ENCODE measurements at places on chromosomes 16 and 17. TPM values are rescaled to one million over a fixed set of nuclear protein-coding genes. Genes with fewer than 3 reads are reported as not detected.

FSCN2 gene
- total RNA-seq = 0.63 TPM

- H3K27ac ChIP-seq = peak overlapping the region; percentile 49
- DNase-seq = no peak
- H3K4me3 ChIP-seq = no peak overlapping the region
- H3K27me3 ChIP-seq = no peaks in the 10 kb centered on the region
- H3K36me3 ChIP-seq = peaks cover 27% of the 10 kb centered on the region
These were observed 17.2 kb downstream of the SLC7A6 start for GRCh38 chr16:68281368-68282063.

GRCh38 chr16:4890026-4890425 is 42.7 kb downstream of the UBN1 start:
- no peak overlapping the region for H3K4me3 ChIP-seq
- no peaks in the 10 kb centered on the region for H3K27me3 ChIP-seq
- no peaks in the 10 kb centered on the region for H3K4me1 ChIP-seq
- H3K36me3 ChIP-seq = peaks cover 28% of the 10 kb centered on the region
- DNase-seq = no peak

CDH5 gene
- 58.0 TPM for total RNA-seq

BMERB1 gene
- total RNA-seq = 55.3 TPM

TRIM72 gene
- total RNA-seq = 0.04 TPM

DNA sequence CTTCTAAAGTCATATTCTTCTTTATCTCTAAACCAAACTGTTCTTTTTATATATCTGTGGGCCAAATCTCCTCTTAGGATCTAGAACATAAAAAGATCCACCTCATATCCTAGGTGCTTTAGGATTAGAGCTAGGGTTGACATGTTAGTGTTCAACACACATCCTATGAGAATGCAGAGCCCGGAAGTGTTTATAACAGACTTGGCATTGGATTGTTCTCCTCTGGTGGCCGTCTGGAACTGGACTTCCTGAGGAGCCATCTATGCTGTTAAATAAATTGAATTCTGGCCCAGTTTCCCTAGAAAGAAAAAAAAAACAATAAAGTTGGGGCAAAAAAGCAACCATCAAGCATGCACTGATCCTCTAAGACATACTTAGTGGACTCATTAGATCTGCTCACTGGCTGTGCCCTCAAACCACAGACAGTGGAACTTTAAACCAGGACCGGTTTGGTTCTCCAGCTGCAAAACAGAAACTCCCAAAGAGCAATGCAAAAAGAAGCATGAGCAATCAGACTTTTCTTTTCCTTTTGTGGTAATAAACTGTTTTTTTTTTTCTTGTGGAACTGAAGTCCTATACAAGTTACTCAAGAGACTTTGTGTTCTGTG is 182.5 kb downstream of the ZNF18 start:
- no peak overlapping the region for H3K4me3 ChIP-seq
- no peaks in the 10 kb centered on the region for H3K4me1 ChIP-seq
- H3K36me3 ChIP-seq = no peaks in the 10 kb centered on the region

- H3K4me3 ChIP-seq = no peak overlapping the region
- no peaks in the 10 kb centered on the region for H3K27me3 ChIP-seq
- H3K4me1 ChIP-seq = no peaks in the 10 kb centered on the region
- no peak overlapping the region for H3K27ac ChIP-seq
These were observed 45.6 kb upstream of the PIK3R6 start for GRCh38 chr17:8913091-8913490.

Data from right atrium auricular region (tissue), 2 donors.